ENCODE measurements at places on chromosomes 16 and 17. TPM values are rescaled to one million over a fixed set of nuclear protein-coding genes. Genes with fewer than 3 reads are reported as not detected.

Gene SIAH1
- 21.2 TPM for total RNA-seq

Gene CEP295NL
- total RNA-seq, result 6.4 TPM

Gene FAM20A
- total RNA-seq, result not detected

Gene CCT6B
- 0.16 TPM for total RNA-seq

Gene CCL8
- total RNA-seq, result 0.16 TPM

Gene TMED6
- 0.16 TPM for total RNA-seq

Gene TBCD
- 66.2 TPM for total RNA-seq

Gene SLC47A1
- total RNA-seq, result 1.4 TPM
